ENCODE measurements at places on chromosomes 11 and 22.

- no peak for DNase-seq
Measured at GRCh38 chr22:45271667-45272201, 13.0 kb upstream of the UPK3A start.

DNA sequence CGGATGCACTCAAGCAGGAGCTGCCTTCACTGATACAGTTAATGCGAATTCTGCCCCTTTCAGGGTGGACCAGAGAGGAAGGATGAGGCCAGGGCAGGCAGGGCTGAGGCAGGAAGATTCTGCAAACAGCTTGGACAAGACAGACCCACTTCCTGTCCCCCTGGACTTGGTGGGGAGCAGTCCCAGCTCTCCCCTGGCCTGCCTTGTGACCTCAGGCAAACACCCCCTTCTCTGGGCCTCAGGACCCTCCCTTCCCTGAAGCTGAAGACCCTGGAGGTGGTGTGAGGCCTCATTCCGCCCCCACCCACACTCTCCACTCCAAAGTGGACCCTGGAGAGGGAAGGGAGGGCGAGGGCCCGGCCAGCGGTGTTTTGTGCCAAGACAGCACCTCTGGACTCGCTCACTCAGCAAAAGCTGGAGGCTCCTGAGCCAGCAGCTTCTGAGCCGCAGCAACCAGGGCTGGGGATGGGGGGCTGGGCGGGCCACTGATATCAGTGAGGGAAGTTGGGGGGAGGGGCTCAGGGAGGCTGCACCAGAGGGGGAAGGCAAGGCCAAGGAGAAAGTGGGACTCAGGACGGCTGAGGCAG, 8.5 kb downstream of the RAB3IL1 start:
- DNase-seq: no peak

- DNase-seq: no peak
Measured at GRCh38 chr11:11318961-11319360, 34.1 kb downstream of the CSNK2A3 start.

GRCh38 chr11:94786264-94787126, 18.3 kb downstream of the AMOTL1 start:
- DNase-seq: no peak

- no peak for DNase-seq
Measured at GRCh38 chr11:15276621-15277020, 161.9 kb downstream of the INSC start.

DNA sequence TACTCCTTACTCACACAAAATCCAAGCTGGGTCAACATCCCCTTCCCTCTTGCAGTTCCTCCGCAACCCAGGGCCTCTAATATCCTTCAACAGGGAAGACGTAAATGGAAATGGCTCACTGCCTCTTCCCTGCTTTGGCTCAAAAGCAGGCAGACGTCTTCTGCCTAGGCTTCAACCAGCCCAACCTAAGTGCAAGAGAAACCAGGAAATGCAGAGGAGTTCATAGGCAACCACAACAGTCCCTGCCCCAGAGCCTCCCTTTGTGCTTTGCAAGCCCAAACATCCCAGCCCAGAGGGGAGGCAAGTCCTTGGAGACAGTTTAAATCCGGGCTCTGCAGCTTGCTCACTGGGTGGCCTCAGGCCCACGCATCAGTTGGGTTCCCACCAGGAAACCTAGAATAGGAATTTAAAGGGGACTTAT, 33.3 kb downstream of the CD6 start:
- DNase-seq: no peak
